Naive B cell (primary cell): ENCODE measurements at places on chromosomes 12 and 14. TPM values are rescaled to one million over a fixed set of nuclear protein-coding genes. Genes with fewer than 3 reads are reported as not detected.

Gene SELPLG
- polyA plus RNA-seq = 35.8 TPM

Gene RERGL
- not detected for polyA plus RNA-seq

Gene ITGA5
- polyA plus RNA-seq = 2.3 TPM

Gene SIX1
- not detected for polyA plus RNA-seq

Gene BTBD7
- 9.5 TPM for polyA plus RNA-seq

Gene EXOC3L4
- polyA plus RNA-seq = not detected

Gene ISM2
- not detected for polyA plus RNA-seq

Gene MANSC4
- not detected for polyA plus RNA-seq

Gene PEBP1
- 293 TPM for polyA plus RNA-seq

Gene PTGDR
- polyA plus RNA-seq = 0.61 TPM

Gene CLEC1B
- polyA plus RNA-seq = 0.68 TPM

Gene TAS2R7
- not detected for polyA plus RNA-seq

Gene PLXNC1
- polyA plus RNA-seq = 4.2 TPM
